H9 (cell line): ENCODE measurements at places on chromosomes 2 and 18.

DNA sequence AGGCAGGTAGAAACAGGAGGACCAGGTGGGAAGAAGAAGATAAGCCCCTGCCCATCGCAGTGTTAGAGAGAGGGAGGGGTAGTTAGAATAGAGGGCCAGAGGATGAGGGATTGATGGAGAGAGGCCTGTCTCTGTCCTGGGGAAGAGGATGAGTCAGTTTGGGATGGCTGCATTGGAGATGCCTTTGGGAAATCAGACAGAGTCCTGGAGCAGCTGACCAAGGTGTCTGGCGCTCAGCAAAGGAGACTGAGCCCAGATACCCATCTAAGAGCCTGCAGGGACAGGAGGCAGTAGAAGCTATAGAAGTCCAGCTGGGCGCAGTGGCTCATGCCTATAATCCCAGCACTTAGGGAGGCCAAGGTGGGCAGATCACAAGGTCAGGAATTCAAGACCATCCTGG is 177.8 kb upstream of the HAAO start:
- DNase-seq: no peak

DNA sequence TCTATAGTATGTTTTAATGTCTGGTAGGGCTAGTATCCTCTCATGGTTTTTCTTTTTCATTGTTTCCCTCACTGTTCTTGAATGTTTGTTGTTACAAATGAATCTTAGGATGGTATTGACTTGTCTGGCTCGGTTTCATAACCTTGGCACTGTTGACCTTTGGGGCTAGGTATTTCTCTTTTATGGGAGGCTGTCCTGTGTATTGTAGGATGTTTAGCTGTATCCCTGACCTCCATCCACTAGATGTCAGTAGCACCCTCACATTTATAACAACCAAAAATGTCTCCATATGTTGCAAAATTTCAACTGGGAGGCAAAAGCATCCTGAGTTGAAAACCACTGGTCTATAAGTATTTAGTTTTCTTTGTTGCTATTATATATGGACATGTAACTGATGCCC is 7.0 kb upstream of the AOX1 start:
- DNase-seq: no peak

DNA sequence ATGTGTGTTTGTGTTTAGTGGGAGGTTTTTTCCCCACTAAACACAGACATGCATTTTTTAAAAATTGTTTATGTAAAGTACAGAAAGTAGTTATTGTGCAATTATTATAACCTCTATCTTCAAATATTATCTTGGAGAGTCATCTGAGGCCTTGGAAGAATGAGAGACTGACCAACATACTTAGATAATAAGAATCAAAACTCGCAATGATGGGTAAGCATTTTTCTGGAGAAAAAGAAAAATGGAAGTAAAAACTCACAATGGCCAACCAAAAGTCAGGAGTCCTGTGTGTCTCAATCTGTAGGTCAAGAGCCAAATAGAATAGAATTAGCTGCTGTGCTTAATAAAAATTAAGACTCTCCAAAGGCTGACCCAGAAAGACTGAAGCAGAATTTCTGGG is 43.0 kb downstream of the MEMO1 start:
- DNase-seq: no peak

DNA sequence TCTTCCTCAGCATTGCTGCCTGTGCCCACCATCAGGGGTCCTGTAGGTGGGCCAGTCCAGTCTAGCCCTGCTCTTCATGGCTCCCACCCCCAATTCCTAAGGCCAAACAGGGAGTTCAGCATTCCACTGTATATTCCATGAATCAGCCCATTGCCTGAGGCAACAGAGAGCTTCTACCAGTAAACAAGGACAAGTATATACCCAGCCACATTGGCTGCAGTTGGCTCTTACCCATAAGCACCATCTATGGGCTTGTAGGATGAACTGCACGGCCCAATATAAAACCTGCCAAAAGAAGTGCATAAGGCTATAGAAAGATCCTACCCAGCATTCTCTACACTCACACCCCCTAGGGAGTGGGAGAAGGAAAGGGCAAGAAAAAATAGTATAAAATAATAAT is 95.1 kb upstream of the SALL3 start:
- no peak for DNase-seq

- DNase-seq: no peak
Measured at GRCh38 chr18:75276818-75277609, 66.4 kb downstream of the TSHZ1 start.

- DNase-seq: no peak
Measured at GRCh38 chr2:116582850-116583249, 1231.6 kb upstream of the DDX18 start.

DNA sequence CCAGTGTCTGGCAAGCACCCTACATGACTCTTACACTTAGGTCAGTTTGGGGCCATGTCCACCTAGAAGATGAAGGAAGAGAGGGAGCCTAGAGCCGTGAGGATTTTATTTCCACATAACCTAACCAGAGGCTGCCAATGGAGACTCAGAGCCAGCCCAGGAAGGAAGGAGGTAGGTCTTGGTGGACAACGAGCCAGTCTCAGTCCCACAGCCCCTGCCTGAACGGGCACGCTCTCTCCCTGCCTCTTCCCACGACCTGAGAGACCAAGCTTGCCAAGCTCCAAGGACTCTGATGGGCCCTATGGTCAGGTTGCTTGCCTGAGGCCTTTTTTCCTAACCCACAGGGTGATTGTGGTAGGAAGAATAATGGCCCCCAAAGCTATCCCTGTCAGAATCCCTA is 188.4 kb downstream of the TFCP2L1 start:
- no peak for DNase-seq

- no peak for DNase-seq
Measured at GRCh38 chr2:196638765-196639164, 750 bp upstream of the CCDC150 start.
